Cerebellar nuclear complex (tissue), 1 donor: ENCODE measurements at places on chromosomes 13 and 19.

GRCh38 chr19:56866538-56866937, 26.0 kb upstream of the PEG3 start:
- no peak for DNase-seq

DNA sequence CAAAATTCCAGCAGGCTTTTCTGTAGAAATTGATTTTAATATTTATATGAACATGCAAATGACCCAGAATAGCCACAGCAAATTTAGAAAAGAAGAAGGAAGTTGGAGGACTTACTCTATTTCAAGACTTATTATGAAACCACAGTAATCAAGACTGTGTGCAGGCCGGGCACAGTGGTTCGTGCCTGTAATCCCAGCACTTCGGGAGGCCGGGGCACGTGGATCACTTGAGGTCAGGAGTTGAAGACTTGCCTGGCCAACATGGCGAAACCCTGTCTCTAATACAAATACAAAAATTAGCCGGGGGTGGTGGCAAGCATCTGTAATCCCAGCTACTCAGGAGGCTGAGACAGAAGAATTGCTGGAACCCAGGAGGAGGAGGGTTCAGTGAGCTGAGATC, 6.0 kb upstream of the FFAR2 start:
- DNase-seq: no peak

DNA sequence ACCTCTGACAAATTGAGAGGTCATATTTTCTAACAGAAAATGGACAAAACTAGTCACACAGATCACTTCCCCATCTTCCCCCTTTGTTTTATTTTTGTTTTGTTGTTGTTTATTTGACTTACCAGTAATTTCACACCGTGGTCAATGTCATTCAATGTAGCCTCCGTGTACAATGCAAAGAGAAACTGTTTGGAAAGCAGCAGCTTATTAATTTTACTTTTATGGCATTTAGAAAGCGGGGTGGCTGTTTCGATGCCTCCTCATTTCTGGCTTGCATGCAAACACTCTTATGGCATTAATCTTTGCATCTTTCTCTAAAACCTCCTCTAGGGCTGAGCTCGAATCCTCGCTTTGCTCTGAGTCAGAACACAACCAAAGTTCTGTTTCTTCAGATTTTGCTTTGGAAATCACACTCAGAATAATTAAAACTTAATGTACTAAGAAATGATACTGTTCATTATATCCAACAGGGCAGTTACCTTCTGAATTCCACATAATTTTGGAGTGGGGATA, 77.0 kb downstream of the ZNF536 start:
- no peak for DNase-seq

DNA sequence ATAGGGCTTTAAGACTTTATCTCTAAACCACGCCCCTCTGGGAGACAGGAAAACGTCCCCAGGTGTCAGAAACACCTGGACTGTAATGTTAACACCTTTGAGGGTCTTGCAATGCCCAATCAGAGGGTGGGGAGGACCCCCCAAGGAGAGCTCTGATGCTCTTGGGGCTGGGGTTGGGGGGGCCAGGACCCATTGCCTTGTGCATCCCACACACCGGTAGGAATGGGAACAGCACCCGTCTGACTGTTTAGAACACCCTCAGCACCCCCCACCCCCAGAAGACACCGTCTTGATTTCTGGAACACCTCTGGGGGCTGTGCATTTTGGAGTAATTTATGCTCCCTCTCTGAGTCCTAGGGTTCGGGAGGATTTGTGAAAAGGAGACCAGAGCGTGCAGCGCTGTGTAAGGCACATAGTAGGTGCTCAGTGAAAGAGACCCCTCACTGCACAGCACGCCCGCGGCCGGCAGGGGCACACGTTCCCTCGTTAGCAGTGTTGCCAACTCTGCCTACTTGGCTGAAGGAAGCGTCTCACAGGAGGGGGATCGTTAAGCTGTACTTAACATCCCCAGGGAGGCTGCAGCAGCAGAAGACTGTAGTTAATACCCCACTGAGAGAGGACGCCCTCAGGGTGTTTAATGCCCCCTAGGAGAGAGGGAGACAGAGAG, 2.8 kb upstream of the ERFL start:
- DNase-seq: no peak

DNA sequence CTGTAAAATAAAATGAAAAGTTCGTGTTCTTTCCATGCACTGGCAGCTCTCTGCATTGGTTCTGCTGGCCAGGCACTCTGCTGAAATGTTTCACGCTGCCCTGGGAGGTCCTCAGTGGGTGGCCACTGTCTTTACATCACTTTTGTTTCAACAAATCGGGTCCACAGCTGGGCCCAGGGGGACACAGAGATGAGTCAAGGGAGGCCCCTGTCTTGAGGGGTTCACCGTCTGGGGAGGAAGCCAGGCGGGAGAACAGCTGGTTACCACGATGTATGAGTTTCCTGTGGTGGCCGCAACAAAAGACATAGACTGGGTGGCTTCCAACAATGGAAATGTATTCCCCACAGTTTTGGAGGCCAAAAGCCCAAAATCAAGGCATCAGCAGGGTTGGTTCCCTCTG, 5.1 kb upstream of the KLF2 start:
- no peak for DNase-seq

DNA sequence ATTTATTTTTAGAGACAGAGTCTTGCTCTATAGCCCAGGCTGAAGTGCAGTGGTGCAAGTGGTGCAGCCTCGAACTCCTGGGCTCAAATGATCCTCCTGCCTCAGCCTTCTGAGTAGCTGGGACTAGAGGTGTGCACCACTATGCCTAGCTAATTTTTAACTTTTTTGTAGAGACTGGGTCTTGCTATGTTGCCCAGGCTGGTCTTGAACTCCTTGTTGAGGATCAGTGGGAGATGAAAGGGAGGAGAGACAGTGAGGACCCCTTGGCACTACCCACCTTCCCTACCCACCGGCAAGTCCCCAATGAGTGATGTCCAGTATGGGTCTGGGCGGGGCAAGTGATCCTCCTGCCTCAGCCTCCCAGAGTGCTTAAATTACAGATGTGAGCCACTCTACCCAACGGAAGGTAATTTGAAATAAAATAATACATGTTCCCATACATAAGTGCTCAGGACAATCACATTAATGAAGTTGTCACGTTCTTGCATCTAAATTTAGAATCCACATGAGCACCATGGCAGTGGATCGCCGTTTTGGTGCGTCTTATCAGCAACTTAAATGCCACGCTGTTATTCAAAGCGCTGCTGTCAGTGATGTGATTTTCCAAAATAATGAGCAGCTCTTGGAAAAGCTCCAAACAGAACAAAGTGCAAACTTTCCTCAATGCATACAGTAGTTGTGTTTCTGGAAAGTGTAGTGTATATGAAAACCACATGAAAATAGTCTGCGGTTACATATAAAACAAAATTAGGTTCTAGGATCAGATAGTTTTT, 5.9 kb upstream of the ARL11 start:
- DNase-seq: no peak

DNA sequence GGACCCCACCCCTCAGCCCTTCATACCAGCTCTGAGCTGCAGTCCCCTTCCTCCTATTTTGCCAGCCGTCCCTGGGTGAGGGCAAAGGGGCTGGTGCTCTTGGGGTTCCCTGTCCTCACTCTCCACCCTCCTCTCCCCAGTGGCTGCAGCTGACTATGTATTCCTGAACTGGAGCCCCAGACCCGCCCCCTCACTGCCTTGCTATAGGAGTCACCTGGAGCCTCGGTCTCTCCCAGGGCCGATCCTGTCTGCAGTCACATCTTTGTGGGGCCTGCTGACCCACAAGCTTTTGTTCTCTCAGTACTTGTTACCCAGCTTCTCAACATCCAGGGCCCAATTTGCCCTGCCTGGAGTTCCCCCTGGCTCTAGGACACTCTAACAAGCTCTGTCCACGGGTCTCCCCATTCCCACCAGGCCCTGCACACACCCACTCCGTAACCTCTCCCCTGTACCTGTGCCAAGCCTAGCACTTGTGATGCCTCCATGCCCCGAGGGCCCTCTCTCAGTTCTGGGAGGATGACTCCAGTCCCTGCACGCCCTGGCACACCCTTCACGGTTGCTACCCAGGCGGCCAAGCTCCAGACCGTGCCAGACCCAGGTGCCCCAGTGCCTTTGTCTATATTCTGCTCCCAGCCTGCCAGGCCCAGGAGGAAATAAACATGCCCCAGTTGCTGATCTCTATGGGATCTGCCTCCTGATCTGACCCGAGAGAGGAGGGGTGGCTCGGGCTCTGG, 2.4 kb downstream of the COX7A1 start:
- DNase-seq: no peak

DNA sequence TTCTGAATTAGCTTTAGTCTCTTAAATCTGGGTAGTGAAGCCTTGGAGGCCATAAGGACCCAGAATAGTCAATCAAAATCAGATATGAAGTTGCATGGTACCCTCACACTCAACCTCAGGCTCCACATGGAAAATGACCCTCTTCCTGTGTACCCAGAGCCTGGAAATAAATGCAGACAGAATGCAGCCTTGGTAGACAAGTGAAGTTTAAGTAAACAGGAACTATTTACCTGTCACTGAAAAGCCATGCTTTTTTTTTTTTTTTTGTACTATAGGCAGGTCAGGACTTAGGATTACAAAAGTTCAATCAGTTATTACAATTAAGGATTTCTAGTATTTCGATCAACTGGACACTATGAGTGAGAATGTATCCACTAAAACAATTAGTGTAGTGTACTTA, 2654.2 kb upstream of the PCDH20 start:
- DNase-seq: no peak

- no peak for DNase-seq
These were observed 172.5 kb downstream of the FLT1 start for GRCh38 chr13:28322256-28322905.

DNA sequence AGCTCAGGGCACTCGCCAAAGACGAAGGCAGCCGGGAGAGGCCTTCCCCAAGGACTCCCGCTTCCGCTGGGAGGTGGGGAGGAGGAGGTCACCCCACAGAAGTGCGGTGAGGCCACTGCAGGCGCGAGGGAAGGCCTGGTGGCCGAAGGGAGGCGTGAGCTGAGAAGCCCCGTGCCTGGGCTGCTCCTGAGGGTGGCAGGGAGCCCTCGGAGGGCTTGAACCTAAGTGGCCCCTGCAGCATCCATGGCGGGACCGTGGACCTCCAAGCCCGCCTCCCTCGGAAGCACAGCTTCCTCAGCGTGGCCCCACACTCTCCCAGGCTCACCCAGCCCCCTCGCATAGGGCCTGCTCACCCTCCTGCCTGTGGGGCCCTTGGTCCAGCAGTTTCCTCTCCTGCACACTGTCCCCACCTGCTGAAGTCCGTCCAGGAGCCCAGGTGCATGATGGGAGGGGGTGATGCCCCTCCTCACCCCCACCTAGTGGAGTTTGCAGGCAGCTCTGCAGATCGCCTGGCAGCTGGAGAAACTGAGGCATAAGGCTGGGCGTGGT, 25.9 kb downstream of the EFNA2 start:
- no peak for DNase-seq

DNA sequence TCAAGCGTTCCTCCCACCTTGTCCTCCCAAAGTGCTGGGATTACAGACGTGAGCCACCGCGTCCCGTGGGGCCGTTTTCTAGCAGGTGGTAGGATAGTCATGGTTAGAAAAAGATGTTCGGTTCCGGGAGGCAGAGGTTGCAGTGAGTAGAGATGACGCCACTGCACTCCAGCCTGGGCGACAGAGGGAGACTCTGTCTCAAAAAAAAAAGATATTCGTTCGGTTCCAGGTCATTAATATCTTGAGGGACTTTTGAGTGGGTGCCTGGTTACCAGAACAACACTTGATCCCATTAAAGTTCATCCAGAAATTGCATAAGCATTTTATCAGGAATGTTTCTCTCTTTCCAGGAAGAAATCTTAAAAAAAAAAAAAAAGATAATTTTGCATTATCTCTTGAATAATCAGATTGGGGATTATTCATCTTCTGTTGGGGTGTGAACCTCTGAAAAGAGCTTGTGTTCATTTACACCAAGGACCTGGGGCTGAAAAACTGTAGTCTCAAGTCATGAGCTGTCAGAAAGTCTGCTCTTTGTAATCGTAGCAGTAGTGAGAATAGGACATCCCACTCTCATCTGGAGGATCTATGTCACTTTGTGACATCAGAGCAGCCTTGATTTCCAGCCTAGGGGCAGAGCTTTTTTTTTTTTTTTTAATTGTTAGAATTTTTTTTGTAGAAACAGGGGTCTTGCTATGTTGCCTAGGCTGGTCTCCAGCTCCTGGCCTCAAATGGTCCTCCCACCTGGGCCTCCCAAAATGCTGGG, 1.0 kb upstream of the ETHE1 start:
- DNase-seq: no peak

DNA sequence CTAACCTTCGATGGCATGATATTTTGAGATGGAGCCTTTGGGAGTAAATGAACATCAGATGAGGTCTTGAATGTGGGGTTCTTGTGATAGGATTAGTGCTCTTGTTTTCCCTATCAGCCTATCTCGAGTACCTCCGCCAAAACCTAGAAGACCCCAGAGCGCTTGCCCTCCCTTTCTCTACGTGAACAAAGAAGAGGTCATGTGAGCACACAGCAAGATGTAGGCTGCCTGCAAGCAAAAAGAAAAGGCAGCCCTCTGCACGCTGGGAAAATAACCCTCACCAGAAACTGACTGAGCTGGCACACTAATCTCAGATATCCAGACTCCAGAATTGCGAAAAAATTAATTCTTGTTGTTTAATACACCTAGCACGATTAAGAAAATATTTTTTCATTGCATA, 799.8 kb upstream of the SLC10A2 start:
- no peak for DNase-seq

DNA sequence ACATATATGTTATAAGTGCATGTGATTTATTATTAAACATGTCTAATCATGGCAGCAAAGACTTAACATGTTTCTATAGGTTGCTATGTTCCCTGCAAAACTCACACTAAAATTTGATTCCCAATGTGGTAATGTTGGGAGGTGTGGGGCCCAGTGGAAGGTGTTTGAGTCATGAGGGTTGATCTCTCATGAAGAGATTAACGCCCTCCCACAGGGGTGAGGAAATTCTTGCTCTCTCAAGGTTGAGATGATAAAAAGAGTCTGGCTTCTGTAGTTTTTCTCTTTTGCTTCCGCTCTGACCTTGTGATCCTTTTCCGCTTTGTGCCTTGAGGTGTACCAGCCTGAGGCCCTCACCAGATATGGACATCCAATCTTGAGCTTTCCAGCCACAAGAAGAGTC, 737.5 kb upstream of the SLITRK5 start:
- no peak for DNase-seq

DNA sequence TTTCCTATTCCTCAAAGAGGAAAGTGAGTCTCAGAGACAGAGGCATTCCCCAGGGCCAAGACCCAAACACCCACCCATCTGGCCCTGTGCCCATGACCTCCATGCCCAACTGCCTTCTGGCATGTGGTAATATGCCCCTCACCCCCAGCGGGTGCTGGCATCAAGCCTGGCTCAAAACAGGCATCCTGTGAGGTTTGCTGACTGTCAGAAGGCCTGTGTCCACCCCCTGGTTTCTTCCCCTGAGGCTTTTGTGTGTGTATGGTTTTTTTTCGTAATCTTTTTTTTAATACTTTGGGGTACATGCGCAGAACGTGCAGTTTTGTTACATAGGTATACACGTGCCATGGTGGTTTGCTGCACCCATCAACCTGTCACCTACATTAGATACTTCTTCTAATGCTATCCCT, 7.6 kb upstream of the KANK2 start:
- DNase-seq: no peak

GRCh38 chr19:48925240-48925843, 8.2 kb upstream of the DHDH start:
- DNase-seq: no peak

- DNase-seq: no peak
These were observed 22.7 kb downstream of the MIPEP start for GRCh38 chr13:23866420-23867026.

GRCh38 chr13:77919246-77919920, 752 bp upstream of the EDNRB start:
- DNase-seq: no peak

- DNase-seq: no peak
These were observed 2.4 kb downstream of the CD33 start for GRCh38 chr19:51227326-51227725.

- no peak for DNase-seq
These were observed 1.7 kb upstream of the PNKP start for GRCh38 chr19:49869009-49869483.
